ENCODE measurements at places on chromosomes 7 and 10.

- no peak overlapping the region for H3K27ac ChIP-seq
- peaks cover 1% of the 10 kb centered on the region for H3K36me3 ChIP-seq
- DNase-seq = no peak
- H3K27me3 ChIP-seq = no peaks in the 10 kb centered on the region
- peaks cover 36% of the 10 kb centered on the region for H3K4me1 ChIP-seq
These were observed 43.5 kb downstream of the ADK start for GRCh38 chr10:74194545-74194944.

GRCh38 chr10:124388476-124388822, 30.3 kb downstream of the OAT start:
- H3K4me1 ChIP-seq = no peaks in the 10 kb centered on the region
- H3K27ac ChIP-seq = no peak overlapping the region
- peaks cover 4% of the 10 kb centered on the region for H3K27me3 ChIP-seq

DNA sequence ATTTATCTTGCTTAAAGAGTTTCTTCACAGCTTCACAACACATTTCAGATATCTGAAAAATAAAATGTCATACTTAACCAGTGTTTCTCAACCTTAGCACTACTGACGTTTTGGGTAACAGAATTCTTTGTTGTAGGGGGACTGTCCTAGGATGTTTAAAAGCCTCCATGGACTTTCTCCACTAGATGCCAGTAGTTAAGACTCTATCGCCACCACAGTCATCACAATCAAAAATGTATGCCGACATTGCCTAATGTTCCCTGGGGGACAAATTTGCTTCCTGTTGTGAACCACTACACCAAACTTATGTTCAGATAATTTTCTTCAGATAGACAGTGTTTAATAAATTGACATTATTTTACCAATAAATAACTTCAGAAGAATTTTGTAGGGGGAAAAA, 13.4 kb downstream of the NOC3L start:
- no peaks in the 10 kb centered on the region for H3K4me1 ChIP-seq
- no peak overlapping the region for H3K4me3 ChIP-seq
- no peaks in the 10 kb centered on the region for H3K27me3 ChIP-seq
- H3K36me3 ChIP-seq = peaks cover 39% of the 10 kb centered on the region
- no peak overlapping the region for H3K27ac ChIP-seq
- DNase-seq = no peak

- H3K27ac ChIP-seq = no peak overlapping the region
- no peak overlapping the region for H3K4me3 ChIP-seq
- no peak for DNase-seq
- H3K27me3 ChIP-seq = peaks cover 8% of the 10 kb centered on the region
These were observed 4.8 kb upstream of the ADAM12 start for GRCh38 chr10:126393076-126393475.

- H3K36me3 ChIP-seq = peaks cover 23% of the 10 kb centered on the region
- no peak overlapping the region for H3K4me3 ChIP-seq
- no peak for DNase-seq
- peaks cover 20% of the 10 kb centered on the region for H3K27me3 ChIP-seq
These were observed 10.3 kb downstream of the WNT16 start for GRCh38 chr7:121339082-121339481.

DNA sequence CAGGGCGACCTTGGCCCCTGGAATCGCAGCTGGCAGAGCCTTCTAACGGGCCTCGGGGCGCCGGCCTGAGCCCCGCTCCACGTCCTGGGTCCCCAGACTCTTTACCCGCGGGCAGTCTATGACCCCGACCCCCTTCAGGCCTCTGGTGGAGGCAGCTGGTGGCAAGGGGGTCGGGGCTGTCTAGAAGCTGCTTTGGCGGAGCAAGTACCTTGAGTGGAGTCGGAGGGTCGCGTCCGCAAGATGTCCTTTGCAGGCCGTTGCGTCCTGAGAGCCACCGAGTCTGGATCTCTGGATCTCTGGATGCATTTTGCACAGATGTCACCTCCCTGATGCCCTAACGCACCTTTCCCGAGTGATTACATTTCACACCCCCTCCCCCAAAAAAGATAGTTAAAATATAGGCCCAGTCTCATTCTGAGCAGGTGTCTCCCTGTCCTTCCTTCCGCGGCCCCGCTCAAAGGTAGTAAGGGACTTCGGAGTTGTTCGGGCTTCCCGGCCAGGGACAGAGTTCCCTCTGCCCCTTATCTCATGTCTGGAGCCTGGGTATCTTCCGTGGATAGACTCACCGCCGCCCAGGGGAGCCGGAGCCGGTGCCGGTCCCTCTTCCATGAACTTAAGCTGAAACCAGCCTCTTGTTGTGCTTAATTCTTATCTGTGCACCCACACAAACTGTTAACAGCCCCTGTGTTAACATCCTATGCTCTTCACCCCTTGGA, 457 bp downstream of the ACADSB start:
- DNase-seq = no peak
- H3K36me3 ChIP-seq = peaks cover 11% of the 10 kb centered on the region
- peaks cover 43% of the 10 kb centered on the region for H3K4me1 ChIP-seq
- peak overlapping the region; percentile 95 for H3K27ac ChIP-seq
- peak overlapping the region; percentile 95 for H3K4me3 ChIP-seq

- peaks cover 4% of the 10 kb centered on the region for H3K27me3 ChIP-seq
- DNase-seq = no peak
- H3K36me3 ChIP-seq = no peaks in the 10 kb centered on the region
- H3K27ac ChIP-seq = no peak overlapping the region
These were observed 104.3 kb upstream of the CAV2 start for GRCh38 chr7:116395141-116395791.

DNA sequence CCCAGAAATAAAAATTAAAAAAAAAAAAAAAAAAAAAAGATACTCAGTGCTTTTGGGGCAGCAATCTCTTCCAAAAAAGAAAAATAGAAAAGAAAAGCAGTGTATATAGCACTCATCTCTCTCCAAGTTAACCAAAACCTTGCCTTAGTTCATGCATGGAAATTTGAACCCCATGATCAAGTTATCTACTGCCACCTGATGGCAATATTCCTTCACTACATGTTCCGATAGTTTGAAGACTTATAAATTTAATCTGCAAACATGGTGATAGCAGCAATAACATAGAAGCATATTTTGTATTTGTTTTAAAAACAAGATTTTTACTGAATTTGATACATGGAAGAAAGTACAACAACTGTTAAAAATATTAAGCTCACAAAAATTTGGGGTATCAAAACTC, 48.6 kb upstream of the SLIT1 start:
- peaks cover 13% of the 10 kb centered on the region for H3K36me3 ChIP-seq
- no peak overlapping the region for H3K27ac ChIP-seq
- no peaks in the 10 kb centered on the region for H3K27me3 ChIP-seq

GRCh38 chr7:42189535-42189934, 47.5 kb downstream of the GLI3 start:
- no peak overlapping the region for H3K4me3 ChIP-seq
- no peak for DNase-seq
- no peaks in the 10 kb centered on the region for H3K36me3 ChIP-seq
- H3K27me3 ChIP-seq = no peaks in the 10 kb centered on the region
- no peaks in the 10 kb centered on the region for H3K4me1 ChIP-seq

All from activated T-helper 1 cell treated with anti-CD3 and anti-CD28 coated beads, Interleukin-12 subunit alpha, Interleukin-12 subunit beta, Interleukin-2, Interleukin-4 antibody, amounts not matched to agents 30 ng/mL and 10 ng/mL and 1 ng/mL, durations not matched to agents 14 hours and 24 hours and 36 hours (primary cell).